ENCODE measurements at places on chromosomes 1 and 21.

DNA sequence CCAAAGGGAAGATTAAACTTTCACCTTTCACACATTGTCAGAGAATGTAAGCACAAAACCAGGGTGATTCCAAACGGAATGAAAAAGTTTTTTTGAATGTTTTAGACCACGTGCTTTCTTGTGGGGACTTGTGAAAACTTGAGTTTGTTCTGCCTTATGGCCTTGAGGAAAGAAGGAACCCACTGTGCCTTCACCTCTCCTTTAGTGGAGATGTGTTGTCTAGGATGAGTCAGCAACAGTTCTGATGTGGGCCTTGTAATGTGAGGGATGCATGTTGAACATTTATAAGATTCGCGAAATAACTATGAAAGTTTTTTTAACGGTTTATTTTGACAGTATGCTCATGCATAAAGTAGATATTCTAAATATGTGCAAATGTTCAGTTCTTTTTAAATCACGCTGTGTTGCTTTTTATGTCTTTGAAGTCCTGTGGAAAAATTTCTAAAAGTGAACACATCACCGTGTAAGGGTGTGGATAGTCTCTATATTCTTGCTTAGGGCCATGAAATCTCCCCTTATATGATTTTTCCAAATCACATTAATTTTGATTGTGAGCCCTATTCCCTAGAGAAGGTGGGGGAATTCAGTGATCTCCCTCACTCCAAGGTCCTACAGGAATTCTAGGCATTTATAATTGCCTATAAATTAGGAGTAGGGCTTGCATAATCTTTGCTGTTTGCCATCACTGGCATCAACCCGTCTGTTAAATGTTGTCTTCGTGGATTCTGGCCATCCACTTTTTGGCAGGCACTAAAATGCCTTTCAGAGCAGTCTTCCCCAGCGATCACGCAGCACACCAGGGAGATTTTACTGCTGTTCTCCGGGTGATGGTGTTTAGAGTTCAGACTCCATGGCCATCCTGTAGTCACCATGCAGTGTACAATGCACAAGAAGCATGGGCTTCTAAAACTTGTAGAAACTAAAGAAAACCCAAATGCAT lies 47.4 kb downstream of the PLA2G4A start:
- no peak for DNase-seq

- DNase-seq, result no peak
These were observed 45.8 kb downstream of the ATP6V1G3 start for GRCh38 chr1:198494658-198495103.

GRCh38 chr1:87600055-87600850 lies 271.6 kb downstream of the LMO4 start:
- no peak for DNase-seq

DNA sequence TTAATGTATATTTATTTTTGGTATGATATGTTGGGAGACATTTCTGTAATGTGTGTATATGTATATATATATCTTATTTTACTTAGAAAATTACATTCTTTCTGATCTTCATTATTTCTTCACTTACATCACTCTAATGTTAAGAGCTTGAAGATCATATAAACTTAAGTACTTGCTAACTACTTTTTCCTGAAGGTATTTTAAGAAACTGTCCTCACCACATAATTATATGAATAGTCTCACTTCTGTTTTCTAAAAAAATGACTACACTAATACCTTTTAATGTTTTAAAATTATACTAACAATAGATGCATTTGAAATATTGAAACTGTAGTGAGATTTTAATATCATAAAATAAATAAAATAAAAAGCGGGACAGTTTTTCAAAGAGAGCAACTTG lies 377.1 kb downstream of the LRRIQ3 start:
- no peak for DNase-seq
